CD4-positive, alpha-beta T cell treated with Interferon alpha-2 for 1 hour (primary cell): ENCODE measurements at places on chromosomes 7 and 10.

- peak; percentile 88 for DNase-seq
Measured at GRCh38 chr7:150668472-150668911, 17.0 kb upstream of the GIMAP2 start.

DNA sequence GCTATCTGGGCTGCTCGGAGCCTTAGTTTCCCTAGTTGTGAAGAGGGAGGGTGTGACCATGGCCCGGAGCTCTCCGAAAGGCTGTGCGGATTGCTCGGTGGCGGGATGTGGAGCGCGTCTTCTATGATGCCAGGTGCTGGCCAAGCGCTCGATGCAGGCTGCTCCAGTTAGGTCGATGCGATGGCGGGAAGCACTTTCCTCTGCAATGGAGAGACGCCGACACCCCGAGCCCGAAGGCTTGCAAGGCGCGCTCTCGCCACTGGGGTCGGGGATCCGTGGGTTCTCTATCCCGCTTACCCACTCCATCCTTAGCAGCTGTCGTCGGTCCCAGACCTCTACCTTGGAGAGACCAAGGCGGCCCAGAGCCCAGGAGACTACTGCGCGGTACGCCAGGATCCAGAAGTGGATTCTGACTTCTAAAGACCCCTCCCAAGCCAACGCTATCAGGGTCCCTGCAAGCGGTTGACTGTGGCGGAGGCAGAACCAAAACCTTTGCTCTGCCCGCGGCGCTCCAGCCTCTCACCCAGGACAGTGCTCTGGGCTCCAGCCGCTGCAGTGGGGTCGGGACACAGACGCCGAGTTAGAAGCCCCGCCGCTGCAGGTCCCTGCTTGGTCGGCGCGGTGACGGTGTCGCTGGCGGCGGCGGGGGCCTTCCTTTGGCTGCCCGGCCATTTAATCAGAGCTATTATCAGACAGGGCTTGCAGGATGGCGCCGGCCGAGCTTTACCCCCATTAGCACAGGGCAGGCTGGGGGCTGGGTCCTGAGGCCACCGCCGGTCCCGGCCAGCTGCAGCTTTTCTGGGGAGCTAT lies 7.8 kb upstream of the TBX20 start:
- no peak for DNase-seq

- peak; percentile 77 for DNase-seq
Measured at GRCh38 chr10:102119417-102120141, 589 bp downstream of the LDB1 start.

DNA sequence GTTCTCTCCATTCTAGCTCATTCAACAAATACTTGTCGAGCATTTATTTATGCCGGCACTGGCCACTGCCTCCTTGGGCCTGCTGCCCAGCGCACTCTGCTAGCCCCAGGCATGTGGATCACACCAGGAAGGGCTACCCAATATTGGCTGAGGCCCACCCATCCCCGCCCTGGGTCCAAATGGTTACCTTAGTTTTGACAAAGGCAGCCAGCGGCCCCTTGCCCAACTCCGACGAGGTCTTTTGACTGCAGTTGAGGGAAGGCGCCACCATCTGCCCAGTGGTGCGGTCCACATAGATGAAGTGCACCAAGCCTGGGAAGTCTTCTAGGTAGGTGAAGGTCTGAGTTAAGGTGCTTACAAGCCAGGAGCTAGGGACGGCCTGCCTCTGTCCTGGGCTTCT lies 7.2 kb upstream of the PYROXD2 start:
- DNase-seq: no peak

GRCh38 chr7:50664937-50665336 lies 99.7 kb upstream of the DDC start:
- DNase-seq: no peak

GRCh38 chr7:149713731-149714068 lies 59.7 kb downstream of the ZNF467 start:
- DNase-seq: no peak

DNA sequence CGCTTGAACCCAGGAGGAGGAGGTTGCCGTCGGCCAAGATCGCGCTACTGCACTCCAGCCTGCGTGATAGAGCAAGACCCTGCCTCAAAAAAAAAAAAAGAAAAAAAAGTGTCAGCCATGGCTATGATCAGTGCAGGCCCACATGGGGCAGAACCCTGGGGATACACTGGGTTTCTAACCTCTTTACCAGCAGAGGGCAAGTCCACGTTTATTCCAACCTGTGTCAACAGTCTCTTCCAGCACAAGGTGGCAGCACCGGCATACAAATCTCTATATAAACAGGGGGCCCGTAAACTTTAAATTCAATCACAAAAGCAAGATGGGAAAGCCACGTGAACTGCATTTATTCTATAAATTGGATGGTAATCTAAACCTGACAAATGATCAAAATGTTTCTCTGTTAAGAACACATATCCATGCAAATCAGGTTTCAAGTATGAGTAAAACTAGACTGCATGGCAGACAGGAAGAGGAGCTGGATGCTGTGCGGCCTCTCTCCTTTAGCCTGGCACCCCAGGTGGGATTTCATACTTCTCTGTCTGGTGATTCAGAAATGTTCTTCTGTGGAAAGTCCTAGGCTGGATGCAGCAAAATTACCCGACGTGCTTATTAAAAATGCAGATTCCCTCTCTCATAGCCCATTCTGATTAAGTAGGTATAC lies 60.0 kb upstream of the STEAP1B start:
- peak; percentile 78 for DNase-seq

DNA sequence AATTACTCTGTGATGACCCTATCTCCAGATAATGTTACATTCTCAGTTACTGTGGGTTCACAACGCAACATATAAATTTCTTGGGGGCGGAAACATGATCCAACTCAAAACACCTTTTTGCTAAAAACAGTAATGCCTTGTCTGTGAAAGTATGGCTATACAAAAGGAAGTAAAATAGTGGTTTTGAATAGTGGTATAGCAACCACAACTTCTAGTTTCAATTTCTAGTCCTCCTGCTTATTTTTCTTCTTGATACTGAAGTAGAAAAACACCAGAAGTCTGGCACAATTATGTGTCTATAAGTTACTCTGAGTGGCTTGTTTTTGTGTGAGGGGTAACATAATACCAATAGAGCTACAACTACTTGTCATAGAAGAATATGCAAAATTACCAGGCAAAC lies 21.5 kb upstream of the ZNF800 start:
- no peak for DNase-seq
